Effector memory CD4-positive, alpha-beta T cell (primary cell): ENCODE measurements at places on chromosomes 6 and 20.
A peak's percentile ranks its signal among the peaks of the same experiment; 100 is the strongest.

GRCh38 chr6:13159300-13159699, 169.0 kb downstream of the TBC1D7 start:
- no peak for DNase-seq

- DNase-seq, result no peak
Observed at GRCh38 chr20:62605236-62605943, 36.9 kb upstream of the SLCO4A1 start.

DNA sequence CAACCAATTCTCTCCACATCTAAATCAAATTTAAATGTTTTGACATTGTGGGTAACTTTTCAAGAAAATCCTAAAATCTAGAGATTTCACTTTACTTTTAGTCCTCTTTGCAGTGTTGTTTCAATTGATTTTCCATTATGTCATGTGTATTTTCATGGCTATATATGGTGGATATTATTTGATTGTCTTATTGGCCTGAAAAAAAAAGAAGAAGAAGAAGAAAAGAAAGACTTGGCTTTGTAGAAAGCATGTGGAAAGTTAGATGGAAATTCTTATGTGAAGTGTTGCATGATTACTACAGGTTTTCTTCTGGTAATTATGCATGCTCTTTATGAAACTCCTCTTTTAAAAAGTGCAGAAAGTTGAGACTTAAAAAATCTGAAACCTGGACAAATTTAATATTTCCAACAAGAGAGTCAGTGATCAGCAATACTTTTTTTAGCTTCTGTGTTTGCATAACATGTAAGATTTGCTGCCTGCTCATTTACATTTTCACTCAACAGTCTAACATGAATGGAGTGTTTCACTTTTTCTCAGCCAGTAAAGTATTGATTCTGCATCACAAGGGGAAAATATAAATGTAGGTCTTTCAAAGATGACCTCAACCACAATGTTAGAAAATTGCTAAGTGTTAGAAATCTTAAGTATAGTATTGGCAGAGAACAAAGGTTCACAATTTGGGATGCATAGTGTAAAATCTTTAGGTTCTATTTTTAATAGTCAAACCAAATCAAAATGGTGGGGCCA, 438.7 kb downstream of the BCKDHB start:
- DNase-seq, result no peak

DNA sequence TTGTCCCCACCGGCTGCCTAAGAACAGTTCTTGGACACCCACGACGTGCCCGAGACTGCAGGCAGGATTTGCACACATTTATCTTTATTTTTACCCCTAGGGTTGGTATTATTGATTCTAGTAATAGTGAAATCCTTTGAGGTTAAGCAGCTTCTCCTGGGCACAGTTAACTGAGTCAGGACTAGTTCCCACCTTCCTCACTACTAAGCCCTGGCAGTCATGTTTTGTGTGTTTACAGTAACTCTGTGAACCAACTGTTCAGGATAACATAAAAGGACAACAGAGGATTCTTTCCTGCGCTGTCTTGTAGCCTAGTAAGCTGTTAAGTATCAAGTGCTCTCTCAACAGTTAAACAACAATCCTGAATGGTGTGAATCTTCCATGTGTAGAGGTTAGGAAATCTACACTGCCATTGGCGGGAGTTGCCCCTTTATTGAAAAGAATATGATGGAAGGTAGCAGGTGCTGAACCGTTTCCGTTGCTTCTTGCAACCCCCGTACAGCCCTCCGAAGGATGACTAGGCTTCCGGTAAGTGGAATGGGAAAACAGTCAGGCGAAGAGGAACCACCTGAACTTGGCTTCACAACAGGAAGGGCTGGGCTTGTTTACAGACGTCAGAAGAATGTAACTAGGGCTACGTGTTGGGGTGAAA, 979 bp upstream of the SOD2 start:
- peak; percentile 25 for DNase-seq

DNA sequence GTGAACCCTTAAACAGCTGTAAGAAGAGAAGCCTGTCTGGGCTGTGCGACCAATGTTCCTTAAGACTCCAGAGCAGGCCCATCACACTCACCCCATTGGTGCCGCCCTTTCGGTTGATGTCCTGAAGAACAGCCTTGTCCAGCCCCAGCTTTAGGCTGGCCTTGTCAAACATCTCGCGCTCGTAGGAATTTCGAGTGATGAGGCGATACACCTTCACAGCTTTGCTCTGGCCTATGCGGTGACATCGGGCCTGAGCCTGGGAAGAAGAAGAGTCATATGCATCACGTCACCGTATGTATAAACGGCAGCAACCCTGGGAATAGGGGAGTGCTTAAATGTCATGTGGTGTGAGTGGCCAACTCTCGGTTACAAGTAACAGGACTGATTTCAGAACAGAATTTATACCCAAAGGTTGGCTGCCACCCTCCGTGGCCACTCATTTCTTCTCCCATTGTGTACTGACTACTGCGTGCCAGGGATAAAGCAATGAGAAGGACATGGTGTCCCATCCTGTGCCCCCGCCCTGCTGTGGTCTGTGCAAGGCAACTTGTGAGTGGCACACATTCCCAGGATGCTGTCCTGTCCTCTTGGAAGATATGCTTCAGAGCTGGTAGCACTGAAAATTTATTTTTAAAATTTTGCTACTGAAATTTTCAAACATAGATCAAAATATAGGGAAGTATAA, 90.7 kb upstream of the EMILIN3 start:
- no peak for DNase-seq

GRCh38 chr6:166645896-166646295, 18.8 kb upstream of the RPS6KA2 start:
- DNase-seq, result no peak
